ENCODE measurements at places on chromosomes 11 and 22.

- DNase-seq = no peak
Observed at GRCh38 chr11:71488681-71489270, 35.8 kb downstream of the NADSYN1 start.

- DNase-seq = no peak
Observed at GRCh38 chr11:69443968-69444364, 37.5 kb upstream of the LINC01488 start.

- DNase-seq = no peak
Observed at GRCh38 chr11:11569936-11570491, 51.8 kb downstream of the GALNT18 start.

DNA sequence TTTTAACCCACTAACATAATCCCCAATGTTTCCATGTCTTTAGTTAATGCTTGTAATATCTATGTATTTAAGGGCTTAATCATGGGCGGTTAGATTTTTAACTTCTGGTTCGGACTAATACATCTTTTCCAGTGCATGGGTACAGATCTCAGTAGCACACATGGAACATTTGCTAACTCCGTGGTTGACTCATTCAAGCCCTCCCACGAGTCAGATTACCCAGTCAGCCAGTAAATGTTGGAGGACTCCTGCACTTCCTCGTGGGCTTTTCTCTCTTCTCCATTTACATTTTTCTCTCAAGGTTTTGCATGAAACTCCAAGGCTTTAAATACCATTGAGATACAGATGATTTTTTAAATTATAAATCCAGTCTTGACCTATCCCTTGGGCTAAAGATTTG is 313.9 kb downstream of the ST3GAL4 start:
- DNase-seq = no peak

GRCh38 chr11:119835753-119836152 is 106.8 kb upstream of the NECTIN1 start:
- DNase-seq = no peak

DNA sequence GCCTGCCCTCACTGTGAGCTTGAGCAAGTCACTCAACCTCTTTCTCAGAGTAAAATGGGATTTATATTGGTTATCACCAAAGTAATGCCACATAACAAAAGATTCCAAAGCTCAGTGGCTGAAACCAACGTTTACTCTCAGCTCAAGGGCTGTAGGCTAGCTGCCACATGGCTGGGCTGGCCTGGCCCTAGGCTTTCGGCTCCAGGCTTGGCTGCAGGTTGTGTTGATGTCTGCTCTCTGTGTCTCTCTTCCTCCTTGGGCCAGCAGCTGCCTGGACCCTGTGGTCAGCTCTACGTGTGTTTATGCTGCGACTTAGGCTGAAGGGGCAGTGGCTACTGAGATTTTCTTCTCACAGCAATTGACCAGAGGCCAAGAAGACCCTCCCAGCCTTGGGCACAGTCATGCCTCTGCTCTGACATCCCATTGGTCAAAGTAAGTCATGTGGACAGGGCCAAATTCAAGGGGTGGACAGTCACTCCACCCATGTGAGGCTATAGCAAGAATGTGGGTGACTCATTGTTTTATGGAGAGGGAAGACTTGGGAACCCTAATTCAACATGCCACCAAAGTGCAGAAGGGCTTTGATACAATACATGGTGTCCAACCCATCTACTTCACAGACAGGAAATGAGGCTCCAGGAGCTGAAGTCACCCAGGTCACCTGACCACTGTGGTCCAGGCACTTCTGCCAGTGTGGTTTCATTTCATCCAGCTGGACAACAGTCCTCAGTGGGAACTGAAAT is 90.6 kb downstream of the TSPAN18 start:
- no peak for DNase-seq

DNA sequence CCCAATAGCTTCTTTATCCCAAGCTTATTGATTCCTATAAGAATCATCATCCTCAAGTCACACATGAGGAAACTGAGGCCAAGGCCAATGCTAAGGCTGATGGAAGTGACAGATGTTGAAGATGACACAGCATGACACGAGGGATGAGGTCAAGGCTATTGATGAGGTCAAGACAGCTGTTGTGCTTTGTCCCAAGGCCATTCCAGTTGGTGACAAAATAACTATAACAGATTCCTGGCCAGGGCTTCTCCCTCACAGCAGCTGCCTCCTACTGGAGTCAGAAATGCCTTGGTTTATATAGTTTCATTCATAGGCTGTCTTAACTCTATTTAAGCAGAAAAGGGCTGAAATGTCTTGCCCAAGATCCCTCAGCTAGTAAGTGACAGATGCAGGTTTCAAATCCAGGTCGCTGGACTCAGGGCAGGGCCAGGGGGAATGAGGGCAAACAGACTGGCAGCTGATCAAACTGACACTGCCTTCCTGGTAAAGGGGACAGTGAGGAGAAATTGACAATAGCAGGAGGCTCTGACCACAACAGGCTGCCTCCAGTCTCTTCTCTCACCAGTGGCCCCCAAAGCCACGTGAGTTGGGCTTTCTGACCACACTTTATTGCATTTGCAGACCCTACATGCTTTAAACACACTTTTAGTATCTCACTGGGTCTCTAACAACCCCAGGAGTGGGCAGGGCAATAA is 16.5 kb downstream of the MIF start:
- no peak for DNase-seq

DNA sequence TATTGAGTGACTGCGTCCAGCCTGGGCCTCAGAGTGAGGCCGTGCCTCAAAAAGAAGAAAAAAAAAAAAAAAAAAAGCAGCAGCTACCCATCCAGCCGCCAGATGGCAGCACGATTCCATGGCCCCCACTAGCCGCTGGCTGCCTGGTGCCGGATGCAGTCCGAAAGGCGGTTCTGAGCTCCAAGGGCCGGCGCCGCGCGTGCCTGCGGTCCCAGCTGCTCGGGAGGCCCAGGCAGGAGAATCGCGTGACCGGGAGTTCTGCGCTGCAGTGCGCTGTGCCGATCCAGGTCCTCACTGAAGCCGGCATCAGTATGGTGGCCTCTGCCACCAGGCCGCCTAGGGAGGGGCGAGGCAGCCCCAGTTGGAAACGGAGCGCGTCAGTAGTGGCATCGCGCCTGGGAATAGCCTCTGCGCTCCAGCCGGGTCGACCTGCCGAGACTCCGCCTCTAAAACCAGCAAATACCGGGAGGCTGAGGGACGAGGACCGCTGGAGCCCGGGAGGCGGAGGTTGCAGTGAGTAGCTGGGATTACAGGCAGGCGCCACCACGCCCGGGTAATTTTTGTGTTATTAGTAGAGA is 19.3 kb downstream of the SCARF2 start:
- DNase-seq = peak; percentile 58

- DNase-seq = no peak
Observed at GRCh38 chr11:2259897-2260451, 10.4 kb downstream of the ASCL2 start.

DNA sequence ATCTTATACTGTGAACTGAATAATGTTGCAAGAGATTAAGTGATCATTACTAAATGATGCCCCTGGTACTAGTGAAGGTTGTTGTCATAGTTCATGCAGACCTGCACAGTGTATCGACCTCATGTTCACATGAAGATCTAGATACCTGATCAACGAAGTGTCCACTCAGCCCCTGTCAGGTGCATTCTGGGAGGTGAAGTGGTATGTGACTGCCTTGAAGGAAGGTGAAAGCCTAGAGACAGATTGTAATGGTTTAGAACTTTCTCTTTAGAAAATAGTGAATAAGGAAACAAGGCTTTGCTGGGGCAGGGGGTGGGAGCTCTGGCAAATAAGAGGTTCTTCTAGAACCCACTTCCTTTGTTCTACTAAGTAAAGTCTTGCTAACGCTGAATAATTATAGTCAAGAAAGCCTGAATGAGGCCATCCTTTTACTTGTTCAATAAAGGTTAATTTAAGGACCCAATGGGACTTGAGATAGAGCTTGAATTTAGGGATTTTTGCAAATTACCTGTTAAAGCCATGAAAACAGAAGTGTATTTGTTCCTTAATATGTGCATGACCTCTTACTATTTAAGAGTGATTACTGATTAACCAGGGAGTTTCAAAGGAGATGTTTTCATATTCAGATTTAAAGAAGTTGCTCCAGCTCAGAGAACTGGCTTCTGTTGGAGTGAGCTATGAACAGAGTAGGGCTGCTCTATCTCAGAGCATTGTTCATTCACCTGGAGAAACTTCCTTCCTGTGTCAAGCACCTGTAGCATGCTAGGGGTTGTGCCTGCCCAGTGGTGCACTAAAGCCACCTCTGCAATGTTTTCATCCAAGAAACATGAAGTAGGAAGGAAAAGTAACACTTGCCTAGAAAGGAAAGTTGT is 45.3 kb downstream of the C22orf31 start:
- no peak for DNase-seq

DNA sequence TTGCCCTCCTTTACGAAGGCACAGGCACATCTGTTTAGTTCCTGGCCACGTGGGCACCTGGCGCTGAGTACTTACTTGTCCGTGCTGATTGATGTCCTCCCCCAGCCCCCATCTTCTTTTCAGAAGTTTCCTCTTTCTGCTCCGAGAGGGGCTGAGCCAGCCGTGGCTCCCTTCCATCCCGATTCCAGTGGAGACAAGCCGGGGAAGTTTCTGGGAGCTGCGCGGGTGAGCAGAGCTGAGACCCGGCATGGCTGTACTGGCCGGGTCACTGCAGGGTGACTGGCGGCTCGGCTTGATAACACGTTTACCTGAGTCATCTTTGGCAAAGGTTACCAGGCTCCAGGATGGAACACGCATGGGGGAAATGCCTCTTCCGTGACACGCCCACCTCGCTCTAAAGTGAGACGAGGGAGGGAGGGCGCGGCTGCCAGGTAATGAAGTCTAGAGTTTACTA is 45.4 kb upstream of the ATXN10 start:
- no peak for DNase-seq

DNA sequence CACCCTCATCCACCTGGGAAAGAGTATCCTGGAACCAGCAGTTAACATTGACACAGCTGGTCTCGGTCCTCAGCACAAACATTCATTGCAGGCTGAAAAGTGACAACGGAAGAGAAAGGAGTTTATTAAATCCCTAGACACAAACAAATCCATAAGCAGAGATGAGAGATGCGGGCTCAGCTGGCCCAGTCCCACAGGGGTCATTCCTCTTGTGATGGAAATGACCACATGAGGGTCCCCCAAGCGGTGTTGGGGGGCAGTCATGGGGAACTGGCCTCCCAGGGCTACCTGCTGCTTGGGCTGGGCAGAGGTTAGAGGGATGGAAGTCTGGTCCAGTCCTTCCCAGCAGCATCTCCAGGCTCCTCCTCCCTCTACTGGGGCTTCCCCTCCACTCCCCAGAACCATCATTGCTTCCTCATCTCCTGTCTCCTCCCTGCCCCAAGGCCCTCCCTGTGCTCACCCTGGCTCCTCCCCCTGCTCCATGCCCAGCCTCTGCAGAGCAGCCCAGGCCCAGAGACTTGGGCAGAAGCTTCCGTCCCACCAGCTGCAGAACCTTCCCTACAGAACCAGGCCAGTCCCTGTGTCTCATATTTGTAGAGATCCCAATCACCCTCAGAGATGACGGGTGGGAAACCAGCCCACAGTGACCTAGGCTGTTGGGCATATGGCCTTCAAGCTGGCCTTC is 5.4 kb upstream of the IGLL5 start:
- DNase-seq = no peak

DNA sequence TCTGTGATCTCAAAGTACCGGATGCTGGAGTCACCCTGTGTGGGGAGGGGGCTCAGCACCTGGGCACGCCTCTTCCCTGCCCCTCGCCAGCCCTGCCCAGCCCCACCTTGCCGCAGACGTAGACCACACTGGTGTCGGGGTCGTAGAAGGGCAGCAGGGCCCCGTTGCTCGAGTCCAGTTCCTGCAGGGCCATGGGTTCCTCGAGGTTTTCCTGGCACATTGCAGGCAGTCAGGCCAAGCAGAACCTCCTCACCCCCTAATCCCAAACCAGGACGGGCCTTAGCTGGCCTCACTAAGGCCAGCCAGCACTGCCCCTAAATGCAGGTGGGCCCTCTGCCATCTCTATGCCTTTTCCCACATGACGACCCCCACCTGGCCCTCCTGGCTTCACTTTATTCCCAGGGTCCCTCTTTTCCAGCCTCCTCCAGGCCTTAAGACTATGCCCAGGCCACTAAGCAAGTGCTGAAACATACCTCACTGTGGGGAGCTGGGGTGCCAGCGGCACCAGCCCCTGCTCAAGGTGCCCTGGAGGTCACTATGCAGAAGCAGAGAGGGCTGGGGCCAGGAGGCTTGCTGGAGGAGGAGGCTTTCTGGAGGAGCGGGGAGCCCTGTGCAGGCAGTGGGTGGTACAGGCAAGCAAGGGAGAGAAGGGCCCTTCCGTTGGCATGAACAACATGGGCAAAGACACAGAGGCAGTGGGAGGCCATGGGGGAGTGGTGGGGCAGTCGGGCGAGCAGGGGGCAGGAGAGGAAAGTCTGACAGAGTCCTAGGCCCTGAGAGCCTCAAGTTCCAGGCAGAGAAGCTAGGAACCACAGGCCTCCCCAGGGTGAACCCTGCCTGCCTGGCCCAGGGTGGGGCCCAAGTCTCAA is 2.8 kb downstream of the CORO1B start:
- no peak for DNase-seq

DNA sequence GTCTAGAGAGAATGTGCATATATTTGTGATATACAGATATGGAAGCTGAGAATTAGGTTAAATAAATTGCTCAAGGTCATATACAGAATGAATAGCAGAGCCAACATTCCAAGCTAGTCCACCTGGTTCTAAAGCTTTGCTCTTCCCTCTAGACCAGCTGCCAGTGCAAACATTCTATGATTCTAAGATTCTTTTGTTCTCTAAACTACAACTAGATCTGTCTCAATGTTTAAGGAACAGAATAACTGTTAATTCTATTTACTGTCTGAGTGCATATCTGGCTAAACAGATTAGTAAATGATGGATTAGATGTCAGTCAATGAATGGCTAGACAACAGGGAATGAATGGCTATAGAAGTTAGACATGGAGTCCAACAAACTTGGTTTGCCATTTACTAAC is 19.6 kb downstream of the KCNE3 start:
- DNase-seq = no peak

GRCh38 chr22:20225693-20225966 is 42.5 kb downstream of the RTN4R start:
- DNase-seq = no peak

DNA sequence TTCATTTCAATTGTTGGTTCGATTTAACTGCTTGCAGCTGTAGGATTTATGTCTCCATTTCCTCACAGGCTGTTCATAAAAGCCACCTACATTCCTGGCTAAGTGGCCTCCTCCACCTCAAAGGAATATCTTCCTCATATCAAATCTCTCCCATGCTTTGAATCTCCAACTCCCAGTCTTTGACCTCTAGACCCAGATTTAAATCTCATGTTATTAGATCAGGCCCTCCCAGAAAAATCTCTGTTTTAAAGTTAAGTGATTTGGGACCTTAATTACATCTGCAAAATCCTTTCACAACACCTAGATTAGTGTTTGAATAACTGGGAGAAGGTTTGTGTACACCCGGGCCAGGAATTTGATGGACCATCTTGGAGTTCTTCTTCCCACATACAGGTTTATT is 33.9 kb upstream of the POLA2 start:
- DNase-seq = no peak

DNA sequence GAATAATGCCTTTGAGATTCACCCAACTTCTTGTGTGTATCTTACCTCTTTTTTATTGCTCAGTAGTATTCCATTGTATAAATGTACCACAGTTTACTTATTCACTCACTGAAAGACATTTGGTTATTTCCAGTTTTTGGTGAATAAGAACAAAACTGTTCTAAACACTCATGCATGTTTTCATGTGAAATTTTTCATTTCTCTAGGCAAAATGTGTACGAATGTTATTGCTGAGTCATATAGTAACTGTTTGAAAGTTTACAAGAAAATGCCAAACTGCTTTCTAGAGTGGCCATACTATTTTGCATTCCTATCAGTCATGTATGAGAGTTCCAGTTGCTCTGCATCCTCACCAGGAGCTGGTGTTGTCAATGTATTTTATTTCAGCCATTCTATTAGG is 8.8 kb upstream of the EMSY start:
- DNase-seq = no peak

- no peak for DNase-seq
Observed at GRCh38 chr11:95571718-95572260, 217.8 kb downstream of the FAM76B start.

Measured in HAP-1 (cell line).